Kidney (tissue), 22 donors: ENCODE measurements at places on chromosomes 7 and 10.

DNA sequence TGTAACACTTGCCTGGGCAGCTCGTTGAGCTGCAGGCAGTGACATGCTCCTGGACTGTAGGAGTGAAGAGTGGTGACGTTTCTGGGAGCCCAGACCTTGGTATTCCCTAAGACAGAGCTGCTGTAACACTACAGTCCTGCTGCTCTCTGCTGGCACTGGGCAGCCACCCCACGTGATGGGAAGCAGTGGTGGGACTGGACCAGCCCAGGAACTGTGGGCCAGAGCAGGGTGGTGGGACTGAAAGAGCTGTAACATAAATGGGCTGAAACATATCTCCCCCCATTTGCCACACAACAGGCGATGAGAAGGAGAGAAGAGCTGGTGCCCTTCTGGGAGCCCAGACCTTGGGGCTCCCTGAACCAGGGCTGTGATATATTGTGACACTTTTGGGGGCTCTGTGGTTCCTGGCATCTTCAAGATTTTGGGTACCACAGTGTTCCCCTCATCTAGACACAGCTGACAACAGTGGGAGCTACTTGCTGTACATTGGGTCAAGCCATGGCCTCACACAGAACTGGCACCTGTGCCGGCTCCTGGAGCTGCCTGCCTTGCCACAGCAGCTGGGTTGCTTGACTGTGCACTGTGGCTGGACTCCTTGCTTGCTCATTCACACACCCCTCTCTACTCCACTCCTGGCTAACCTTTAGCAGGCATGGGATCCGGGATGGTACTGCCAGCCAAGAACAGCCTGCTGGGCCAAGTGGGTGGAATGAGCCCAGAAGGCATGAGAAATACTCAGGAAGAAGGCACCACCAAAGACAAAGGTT is 161.3 kb upstream of the PCDH15 start:
- DNase-seq, result no peak

- DNase-seq, result peak; percentile 96
These were observed 4.4 kb downstream of the RASSF4 start for GRCh38 chr10:44963772-44964633.

DNA sequence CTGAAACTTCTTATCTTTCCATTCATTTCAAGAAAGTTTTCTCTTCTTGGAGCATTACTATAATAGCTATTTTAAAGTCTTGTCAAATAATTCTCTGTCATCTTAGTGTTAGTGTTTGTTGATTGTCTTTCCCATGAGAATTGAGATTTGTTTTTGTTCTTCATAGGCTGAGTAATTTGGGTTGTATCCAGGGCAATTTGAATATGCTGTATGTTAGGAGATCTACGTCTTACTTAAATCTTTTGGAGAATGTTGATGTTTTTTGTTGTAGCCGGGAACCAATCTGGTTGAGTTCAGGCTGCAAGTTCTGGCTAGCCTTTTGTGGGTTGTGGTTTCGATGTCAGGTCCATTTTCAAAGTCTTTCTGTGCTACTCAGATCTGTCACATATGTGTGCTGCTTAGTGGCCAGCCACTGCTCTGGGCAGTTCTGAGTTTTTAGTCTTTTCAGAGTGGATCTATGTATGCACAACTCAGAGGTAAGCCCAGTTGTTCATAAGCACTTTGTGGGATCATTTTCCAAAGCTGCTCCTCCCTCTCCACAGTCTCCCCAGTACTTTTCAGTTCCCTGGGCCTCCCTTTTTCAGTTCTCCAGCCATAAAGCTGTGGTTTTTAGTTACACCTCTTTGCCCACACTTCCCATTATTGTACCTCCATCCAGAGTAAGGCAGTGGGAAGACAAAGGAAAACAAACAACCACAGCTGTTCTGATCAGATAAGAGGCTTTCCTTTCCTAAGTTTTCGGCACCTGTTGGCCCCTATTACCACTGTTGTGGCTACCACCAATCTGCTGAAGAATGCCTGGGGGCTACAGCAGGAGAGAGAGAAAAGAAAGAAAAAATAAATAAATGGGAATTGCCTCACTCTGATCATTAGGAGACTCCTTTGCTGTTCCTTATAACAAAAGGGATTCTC is 4.7 kb upstream of the CCNJ start:
- DNase-seq, result no peak

GRCh38 chr10:103679096-103679790 is 176.1 kb downstream of the SH3PXD2A start:
- DNase-seq, result no peak

- DNase-seq, result no peak
These were observed 40.9 kb downstream of the GPR37 start for GRCh38 chr7:124724507-124725192.

DNA sequence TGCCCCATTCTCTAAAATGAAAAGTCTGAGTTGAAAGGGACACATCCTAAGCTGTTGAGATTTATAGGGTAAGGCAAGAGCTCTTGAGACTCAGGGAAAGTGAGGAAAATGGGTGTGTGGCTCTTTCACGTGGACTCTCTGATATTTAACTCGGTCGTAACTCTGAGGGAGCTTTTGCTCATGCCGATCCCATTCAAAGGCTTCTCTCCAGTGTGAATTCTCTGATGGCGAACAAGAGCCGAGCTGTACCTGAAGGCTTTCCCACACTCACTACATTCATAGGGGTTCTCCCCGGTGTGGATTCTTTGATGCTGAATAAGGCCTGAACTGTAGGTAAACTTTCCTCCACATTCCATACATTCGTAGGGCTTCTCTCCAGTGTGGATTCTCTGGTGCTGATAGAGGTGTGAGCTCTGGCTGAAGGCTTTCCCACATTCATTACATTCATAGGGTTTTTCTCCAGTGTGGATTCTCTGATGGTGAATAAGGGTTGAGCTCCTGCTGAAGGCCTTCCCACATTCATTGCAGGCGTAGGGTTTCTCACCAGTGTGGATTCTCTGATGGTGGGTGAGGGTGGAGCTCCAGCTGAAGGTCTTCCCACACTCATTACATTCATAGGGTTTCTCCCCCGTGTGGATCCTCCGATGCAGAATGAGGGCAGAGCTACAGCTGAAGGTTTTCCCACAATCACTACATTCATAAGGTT is 10.4 kb downstream of the ZNF3 start:
- DNase-seq, result no peak

DNA sequence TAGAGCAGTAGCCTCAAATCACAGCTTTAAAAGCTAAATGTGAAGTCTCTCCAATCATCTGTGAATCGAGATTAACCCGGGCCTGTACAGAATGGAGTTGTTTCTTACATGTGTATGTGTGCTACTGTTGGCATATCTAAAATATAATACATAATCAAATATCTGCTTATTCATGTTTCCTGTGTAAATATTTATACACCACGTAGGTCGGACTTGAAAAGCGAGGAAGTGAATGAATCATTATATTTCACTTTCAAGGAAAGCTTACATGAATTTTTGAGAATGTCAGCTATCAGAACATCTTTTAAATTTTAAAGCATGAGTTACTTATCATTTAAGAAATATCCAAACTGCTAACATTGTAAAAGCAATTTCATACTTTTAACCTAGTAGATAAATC is 233.3 kb downstream of the SLC25A13 start:
- no peak for DNase-seq

GRCh38 chr7:55441774-55442522 is 76.8 kb downstream of the LANCL2 start:
- DNase-seq, result no peak

GRCh38 chr10:30018496-30018895 is 40.9 kb downstream of the JCAD start:
- DNase-seq, result no peak

GRCh38 chr7:16670021-16670420 is 24.0 kb downstream of the BZW2 start:
- no peak for DNase-seq

DNA sequence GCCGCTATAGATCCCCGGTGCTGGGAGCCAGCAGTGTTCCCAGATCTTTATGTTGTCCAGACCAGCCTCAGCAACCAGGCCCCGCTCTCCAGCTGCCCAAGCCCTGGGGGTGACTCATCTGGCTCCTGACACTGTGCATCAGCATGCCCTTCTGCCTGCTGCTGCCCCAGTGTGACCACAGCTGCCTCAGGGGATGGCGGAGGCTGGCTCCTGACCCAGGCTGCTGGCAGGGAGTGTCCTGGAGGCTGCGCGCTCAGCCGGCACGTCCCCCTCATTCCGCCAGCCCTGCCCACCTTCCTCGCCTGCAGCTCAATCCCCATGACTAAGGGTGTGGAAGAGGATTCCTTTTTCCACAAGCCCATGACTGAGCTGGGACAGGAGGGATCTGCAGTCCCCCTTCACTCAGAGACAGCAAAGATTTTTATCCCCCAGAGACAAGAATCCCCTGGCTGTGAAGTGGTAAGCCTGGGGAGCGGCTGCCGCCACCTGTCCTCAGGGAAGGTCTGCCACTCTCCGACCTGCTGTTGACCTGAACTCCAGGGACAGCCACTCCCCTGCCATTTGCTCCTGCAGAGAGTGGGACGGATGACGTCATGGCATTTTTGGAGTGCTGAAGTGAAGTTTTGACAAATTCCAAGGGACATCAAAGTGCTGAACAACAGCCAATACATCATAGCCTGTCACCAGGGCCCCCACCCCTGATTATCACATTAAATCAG is 182.8 kb upstream of the BMPER start:
- no peak for DNase-seq

DNA sequence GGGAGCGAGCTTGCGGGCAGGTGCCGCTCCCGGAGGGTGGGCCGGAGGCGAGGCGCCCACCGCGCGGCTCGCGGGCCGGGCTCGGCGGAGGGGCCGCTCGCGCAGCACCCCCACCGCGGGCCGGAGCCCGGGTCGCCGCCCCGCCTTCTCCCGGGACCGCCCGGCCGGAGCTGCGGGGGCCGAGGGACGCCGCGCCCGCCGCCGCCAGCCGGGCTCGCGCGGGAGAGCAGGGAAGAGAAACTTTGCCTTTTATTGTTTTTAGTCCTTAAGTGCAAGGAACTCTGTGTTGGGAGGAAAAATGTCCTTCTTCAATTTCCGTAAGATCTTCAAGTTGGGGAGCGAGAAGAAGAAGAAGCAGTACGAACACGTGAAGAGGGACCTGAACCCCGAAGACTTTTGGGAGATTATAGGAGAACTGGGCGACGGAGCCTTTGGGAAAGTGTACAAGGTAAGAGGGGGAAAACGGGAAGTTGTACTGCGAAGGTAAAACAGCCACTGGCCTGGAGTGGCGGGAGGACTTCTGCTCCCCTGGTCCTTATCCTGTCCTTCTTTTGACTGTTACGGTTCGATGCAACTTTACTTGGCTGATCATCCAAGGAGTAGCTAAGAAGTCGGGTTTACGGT is 620 bp downstream of the SLK start:
- DNase-seq, result no peak

DNA sequence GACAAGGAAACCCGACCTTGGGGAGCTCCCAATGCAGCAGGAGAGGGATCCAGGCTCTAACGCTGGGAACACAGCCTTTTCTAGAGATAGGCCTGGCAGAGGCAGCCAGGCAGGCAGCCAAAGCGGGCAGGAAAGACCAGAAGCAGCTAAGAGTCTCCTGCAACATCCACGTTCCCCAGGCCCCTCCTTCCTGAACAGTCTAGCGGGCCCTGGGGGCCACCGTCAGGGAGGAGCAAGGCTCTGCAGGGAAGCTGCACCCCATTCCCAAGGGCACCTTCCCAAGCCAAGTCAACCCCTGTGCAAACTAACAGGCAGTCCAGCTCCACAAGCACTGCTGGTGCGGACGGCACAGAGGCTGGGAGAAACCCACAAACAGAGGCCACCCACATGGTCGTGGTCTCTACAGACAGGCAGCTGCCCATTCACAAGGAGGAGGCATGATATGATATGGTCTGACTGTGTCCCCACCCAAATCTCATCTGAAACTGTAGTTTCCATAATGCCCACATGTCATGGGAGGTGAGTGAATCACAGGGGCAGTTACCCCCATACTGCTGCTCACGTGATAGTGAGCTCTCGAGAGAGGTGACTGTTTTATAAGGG is 115.7 kb downstream of the MAD1L1 start:
- no peak for DNase-seq

GRCh38 chr7:103691291-103691690 is 245.3 kb upstream of the SLC26A5 start:
- no peak for DNase-seq

GRCh38 chr10:36634916-36635315 is 490.5 kb upstream of the ANKRD30A start:
- DNase-seq, result peak; percentile 17

GRCh38 chr10:8056871-8057331 is 2.4 kb downstream of the GATA3 start:
- peak; percentile 31 for DNase-seq

DNA sequence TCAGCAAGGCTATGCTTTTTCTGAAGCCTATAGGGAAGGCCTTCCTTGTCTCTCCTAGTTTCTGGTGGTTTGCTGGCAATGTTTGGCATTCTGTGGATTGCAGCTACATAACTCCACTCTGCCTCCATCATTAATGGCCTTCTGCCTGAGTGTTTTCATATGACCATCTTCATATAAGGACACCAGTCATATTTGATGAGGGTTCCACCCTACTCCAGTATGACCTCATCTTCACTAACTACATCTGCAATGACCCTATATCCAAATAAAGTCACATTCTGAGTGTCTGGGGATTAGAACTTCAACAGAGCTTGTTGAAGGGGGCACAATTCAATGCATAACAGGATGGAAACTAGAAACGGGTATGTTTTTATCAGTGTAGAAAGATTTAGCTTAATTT is 22.1 kb downstream of the CAV1 start:
- DNase-seq, result no peak

DNA sequence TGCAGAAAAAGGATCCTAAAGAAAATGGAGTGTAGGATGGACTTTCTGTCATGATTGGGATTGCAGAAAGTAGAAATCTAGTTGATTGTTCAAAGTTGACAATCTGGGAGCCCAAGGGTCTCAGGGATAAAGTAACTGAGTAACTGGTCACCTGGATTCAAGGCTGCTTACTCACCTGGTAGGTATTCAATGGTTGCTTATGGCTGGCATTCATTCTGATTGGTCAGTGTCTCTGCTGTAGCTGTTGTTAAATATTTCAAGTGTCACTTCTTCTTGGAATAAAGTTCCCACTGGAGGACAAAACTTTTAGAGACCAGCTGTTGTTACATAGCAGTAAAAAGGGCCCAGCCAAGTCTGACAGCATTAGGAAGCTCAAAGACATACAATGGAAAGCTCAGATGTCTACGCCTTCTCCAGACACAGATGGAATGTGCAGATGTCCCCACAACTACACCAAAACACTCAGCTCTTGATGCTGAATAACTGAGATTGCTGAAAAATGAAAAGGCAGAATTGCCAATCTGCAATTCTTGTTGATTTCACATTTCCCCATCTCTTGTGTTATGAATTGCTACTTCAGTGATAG is 106.9 kb downstream of the ZNF467 start:
- no peak for DNase-seq

DNA sequence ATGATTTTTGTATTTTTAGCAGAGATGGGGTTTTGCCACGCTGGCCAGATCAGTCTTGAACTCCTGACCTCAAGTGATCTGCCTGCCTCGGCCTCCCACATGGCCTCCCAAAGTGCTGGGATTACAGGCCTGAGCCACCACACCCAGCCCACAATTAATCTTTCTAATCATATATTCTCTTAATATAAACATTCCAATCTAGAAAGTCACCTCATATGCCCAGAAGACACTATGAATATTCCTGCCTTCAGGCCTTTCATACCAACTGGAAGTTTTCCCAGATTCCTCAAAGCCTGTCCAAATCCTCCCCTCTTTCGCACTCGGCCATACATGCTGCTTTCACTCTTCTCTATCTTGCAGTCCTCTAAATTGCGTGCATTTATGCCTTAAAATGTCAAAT is 32.6 kb downstream of the PDZD8 start:
- DNase-seq, result no peak

GRCh38 chr10:55668326-55668922 is 692.6 kb downstream of the ZWINT start:
- peak; percentile 15 for DNase-seq

GRCh38 chr10:114311023-114311422 is 72.0 kb downstream of the VWA2 start:
- DNase-seq, result no peak

GRCh38 chr7:13563257-13563656 is 426.2 kb downstream of the ETV1 start:
- no peak for DNase-seq
